ENCODE measurements at places on chromosomes 2 and 18. TPM values are rescaled to one million over a fixed set of nuclear protein-coding genes. Genes with fewer than 3 reads are reported as not detected.

Gene OR6B2
- not detected for total RNA-seq

- H3K27me3 ChIP-seq: peaks cover 23% of the 10 kb centered on the region
- no peaks in the 10 kb centered on the region for H3K4me1 ChIP-seq
- peaks cover under 1% of the 10 kb centered on the region for H3K36me3 ChIP-seq
- no peak overlapping the region for H3K27ac ChIP-seq
- DNase-seq: no peak
Observed at GRCh38 chr2:134988994-134989605, 58.1 kb downstream of the MAP3K19 start.

GRCh38 chr18:22451796-22452195 lies 34.1 kb upstream of the CTAGE1 start:
- no peaks in the 10 kb centered on the region for H3K27me3 ChIP-seq
- H3K4me3 ChIP-seq: no peak overlapping the region
- no peak for DNase-seq
- no peaks in the 10 kb centered on the region for H3K4me1 ChIP-seq

- no peaks in the 10 kb centered on the region for H3K27me3 ChIP-seq
- DNase-seq: no peak
- no peaks in the 10 kb centered on the region for H3K4me1 ChIP-seq
- no peak overlapping the region for H3K27ac ChIP-seq
Observed at GRCh38 chr2:21947046-21947445, 823.3 kb downstream of the TDRD15 start.
